Calu3 (cell line): ENCODE measurements at places on chromosomes 2 and 18. TPM values are rescaled to one million over a fixed set of nuclear protein-coding genes. Genes with fewer than 3 reads are reported as not detected.
A peak's percentile ranks its signal among the peaks of the same experiment; 100 is the strongest.

GAD1 gene
- total RNA-seq: 11.2 and 11.5 TPM in 2 replicates

DUSP2 gene
- 4.1 and 5.9 TPM in 2 replicates for total RNA-seq

- no peaks in the 10 kb centered on the region for H3K36me3 ChIP-seq
- no peak overlapping the region for H3K27ac ChIP-seq
- no peaks in the 10 kb centered on the region for H3K4me1 ChIP-seq
- no peak overlapping the region for H3K4me3 ChIP-seq
- H3K27me3 ChIP-seq: no peaks in the 10 kb centered on the region
Measured at GRCh38 chr2:97765933-97766332, 52.6 kb downstream of the ZAP70 start.

DNA sequence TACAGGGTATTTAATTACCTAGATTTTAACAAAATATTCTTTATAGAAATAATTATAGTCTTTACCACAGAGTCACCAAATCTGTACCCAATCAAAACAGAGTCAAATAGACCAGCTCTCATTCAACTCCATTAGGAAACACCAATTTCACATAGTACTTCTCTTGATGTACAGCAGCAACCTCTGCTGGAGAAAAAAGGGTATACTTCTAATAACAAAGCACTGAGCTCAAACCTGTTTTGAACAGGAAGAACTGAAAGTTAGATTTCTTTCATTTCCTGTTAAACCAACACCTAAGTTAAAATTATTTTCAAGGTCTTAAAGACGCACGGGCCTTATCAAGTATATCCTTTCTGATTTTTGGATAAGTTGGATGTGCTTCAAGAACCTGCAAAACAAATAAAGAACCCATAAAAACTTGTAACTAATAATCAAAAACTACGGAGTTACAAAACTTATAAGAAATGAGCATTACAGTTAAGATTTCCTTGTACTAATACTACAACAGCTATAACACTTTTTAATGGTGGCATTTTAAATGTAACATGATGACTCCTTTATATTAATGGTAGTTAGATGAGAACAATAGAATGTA lies 79.0 kb downstream of the TTC21B start:
- no peak overlapping the region for H3K4me3 ChIP-seq
- no peaks in the 10 kb centered on the region for H3K4me1 ChIP-seq
- peak; percentile 24 for DNase-seq
- H3K36me3 ChIP-seq: no peaks in the 10 kb centered on the region
- H3K27ac ChIP-seq: no peak overlapping the region
- H3K27me3 ChIP-seq: no peaks in the 10 kb centered on the region

DNA sequence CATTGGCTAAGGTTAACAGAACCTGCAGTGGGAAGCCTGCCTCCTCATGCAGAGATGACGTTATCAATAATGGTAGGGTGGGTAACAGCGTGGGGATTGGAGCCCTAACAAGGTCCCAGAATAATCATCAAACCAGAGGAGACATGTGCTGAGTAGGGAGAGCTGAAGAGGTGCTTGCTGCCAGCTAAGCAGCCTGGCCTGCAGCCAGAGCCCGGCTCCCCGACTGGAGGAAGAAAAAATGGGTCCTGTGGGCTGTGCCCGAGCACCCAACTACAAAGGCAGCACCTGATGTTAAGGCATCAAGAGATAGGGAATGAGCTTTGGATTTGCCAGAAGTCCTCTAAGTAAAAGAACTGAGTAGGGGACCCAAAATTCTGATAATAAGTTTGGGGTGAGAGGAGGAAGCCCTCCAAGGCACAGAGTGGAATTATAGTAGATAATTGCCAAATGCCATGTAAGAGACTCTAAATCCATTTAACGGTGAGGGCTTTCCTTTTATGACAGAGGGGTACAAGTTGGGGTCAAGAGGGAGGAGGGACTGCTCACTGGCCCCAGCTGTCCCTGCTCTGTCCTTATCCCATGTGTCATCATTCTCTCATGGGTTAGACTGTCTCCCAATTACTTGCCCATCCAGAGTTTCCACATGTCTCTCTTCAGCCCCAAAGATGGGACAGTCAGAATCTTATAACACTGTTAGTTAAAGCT lies 156.1 kb downstream of the ANTXR1 start:
- H3K4me3 ChIP-seq: no peak overlapping the region
- H3K27me3 ChIP-seq: peaks cover 83% of the 10 kb centered on the region
- H3K36me3 ChIP-seq: no peaks in the 10 kb centered on the region
- no peak overlapping the region for H3K27ac ChIP-seq
- no peak for DNase-seq

GRCh38 chr2:128714851-128715312 lies 396.2 kb upstream of the HS6ST1 start:
- peaks cover 17% of the 10 kb centered on the region for H3K27me3 ChIP-seq
- H3K4me3 ChIP-seq: no peak overlapping the region
- no peak overlapping the region for H3K27ac ChIP-seq

DNA sequence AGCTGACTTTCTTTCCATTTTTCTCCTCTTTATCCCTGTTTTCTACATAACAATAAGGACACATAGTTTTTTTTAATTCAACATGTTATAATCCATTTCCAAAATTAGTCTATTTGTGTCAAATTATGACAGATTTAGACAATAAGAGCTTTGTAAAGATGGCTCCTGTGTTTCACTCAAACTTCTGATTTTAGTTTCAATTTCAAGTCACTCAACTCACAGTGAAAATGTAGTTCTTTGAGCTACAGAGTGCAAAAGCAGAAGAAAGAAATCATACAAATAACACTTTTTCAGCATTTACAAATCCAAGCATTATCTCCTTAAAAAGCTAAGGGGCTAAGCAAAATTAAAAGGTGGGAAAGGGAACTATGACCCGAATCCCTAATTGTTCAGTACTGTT lies 340.7 kb upstream of the TRIB2 start:
- no peaks in the 10 kb centered on the region for H3K27me3 ChIP-seq
- no peak for DNase-seq

- no peak overlapping the region for H3K27ac ChIP-seq
- H3K4me1 ChIP-seq: no peaks in the 10 kb centered on the region
- no peaks in the 10 kb centered on the region for H3K36me3 ChIP-seq
- DNase-seq: peak; percentile 24
- peaks cover 29% of the 10 kb centered on the region for H3K27me3 ChIP-seq
Measured at GRCh38 chr2:234556848-234557573, 60.1 kb upstream of the ARL4C start.

GRCh38 chr18:67380867-67381266 lies 135.7 kb downstream of the DSEL start:
- H3K27me3 ChIP-seq: no peaks in the 10 kb centered on the region
- no peak overlapping the region for H3K27ac ChIP-seq
- DNase-seq: no peak
- H3K36me3 ChIP-seq: no peaks in the 10 kb centered on the region
- no peak overlapping the region for H3K4me3 ChIP-seq
- H3K4me1 ChIP-seq: peaks cover 9% of the 10 kb centered on the region

GRCh38 chr2:209933499-209934483 lies 68.6 kb upstream of the RPE start:
- peak; percentile 11 for DNase-seq
- no peaks in the 10 kb centered on the region for H3K27me3 ChIP-seq
